ENCODE measurements at places on chromosomes 16 and 17. TPM values are rescaled to one million over a fixed set of nuclear protein-coding genes. Genes with fewer than 3 reads are reported as not detected.

DNA sequence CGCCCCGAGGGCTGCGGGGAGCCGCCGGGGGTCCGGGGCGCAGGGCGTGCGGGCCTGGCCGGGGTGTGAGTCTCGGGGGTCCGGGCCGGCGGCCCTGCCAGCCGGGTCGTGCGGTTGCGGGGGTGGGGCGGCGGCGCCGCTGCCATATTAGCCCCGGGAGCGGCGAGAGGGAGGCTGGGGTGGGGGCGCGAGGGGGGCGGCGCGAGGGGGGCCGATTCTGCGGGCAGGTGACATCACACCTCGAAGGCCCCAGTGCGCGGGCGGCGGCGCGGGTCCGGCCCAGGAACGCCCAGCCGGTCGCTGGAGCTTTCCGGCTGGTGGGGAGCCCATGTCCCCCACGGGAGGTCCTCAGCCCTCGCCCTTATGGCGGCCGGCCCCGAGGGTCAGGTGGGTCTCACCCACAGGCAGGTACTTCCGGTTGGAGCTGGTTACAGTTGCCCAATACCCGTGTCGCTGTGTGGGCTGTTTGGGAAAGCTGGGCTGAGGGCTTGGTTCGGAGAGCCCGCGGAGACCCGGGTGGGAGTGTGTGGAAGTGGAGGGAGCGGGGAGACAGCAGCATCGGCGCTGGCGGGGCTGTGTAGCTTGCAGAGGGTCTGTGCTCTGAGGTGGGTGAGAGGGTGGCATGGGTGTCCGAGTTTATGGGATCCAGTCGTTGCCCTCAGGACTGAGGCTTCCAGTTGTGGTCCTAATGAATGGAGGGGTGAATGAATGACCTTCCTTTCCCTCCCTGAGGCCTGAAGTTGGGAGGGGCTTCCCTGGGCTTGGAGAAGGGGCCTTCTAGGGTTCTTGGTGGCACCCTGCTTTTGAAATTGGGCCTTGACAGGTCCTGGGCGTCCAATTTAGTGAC lies 804 bp downstream of the ATP6V0C start:
- H3K27ac ChIP-seq = peak overlapping the region; percentile 98
- no peaks in the 10 kb centered on the region for H3K27me3 ChIP-seq
- H3K4me1 ChIP-seq = peaks cover 37% of the 10 kb centered on the region
- peak overlapping the region; percentile 96 for H3K4me3 ChIP-seq
- peaks cover 36% of the 10 kb centered on the region for H3K36me3 ChIP-seq
- DNase-seq = peak; percentile 44

DNA sequence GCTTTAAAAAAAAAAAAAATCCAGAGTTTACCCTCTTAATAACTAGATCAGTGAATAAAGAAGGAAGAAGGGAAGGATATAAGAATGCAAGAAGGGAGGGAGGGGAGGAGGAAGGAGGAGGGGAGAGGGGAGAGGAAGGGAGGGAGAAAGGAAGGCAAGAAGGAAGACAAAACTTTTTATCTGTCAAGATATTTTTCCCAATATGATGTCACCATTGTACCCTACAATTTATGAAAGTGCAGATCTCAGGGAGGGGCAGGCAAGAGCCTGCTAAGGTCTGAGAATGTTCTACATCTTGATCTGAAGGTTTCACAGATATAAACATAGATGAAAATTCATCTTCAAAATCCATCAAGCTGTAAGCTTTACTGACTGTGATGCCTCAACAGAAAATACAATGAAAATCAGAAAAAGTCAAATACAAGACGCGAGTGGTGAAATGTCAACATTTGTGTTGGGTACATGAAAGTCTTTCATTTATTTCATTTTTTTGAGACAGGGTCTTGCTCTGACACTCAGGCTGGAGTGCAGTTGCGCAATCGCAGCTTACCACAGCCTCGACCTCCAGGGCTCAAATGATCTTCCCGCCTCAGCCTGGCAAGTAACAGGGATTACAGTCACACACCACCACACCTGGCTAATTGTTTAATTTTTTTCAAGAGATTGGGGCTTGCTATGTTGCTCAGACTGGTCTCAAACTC lies 57.1 kb upstream of the EMP2 start:
- H3K27me3 ChIP-seq = no peaks in the 10 kb centered on the region
- H3K4me1 ChIP-seq = no peaks in the 10 kb centered on the region
- no peak overlapping the region for H3K4me3 ChIP-seq
- H3K27ac ChIP-seq = no peak overlapping the region
- no peaks in the 10 kb centered on the region for H3K36me3 ChIP-seq

DNA sequence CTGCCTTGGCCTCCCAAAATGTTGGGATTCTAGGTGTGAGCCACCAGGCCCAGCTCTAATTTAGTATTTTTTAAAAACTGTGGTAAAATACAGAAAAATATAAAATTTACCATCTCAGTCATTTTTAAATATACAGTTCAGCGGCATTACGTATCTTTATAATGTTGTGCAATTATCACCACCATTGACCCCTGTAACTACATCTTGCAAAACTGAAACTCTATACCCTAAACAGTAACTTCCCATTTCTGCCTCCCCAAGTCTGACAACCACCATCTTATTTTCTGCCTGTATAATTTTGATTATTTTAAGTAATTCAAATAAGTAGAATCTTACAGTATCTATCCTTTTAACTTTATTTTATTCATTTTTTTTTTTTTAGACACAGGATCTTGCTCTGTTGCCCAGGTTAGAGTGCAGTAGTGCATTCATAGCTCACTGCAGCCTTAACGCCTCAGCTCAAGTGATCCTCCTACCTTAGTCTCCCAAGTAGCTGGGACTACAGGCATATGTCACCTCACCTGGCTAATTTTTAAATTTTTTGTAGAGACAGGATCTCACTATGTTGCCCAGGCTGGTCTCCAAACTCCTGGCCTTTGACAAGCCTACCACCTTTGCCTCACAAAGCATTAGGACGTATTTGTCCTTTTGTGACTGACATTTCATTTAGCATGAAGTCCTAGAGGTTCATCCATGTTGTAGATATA lies 10.9 kb upstream of the GGA2 start:
- H3K4me1 ChIP-seq = no peaks in the 10 kb centered on the region
- H3K36me3 ChIP-seq = peaks cover 50% of the 10 kb centered on the region
- no peak overlapping the region for H3K27ac ChIP-seq
- DNase-seq = no peak
- no peak overlapping the region for H3K4me3 ChIP-seq
- no peaks in the 10 kb centered on the region for H3K27me3 ChIP-seq

- no peak overlapping the region for H3K4me3 ChIP-seq
- no peak overlapping the region for H3K27ac ChIP-seq
- DNase-seq = no peak
- H3K4me1 ChIP-seq = no peaks in the 10 kb centered on the region
- H3K27me3 ChIP-seq = peaks cover 11% of the 10 kb centered on the region
Measured at GRCh38 chr17:337453-337852, 15.2 kb downstream of the RPH3AL start.

DNA sequence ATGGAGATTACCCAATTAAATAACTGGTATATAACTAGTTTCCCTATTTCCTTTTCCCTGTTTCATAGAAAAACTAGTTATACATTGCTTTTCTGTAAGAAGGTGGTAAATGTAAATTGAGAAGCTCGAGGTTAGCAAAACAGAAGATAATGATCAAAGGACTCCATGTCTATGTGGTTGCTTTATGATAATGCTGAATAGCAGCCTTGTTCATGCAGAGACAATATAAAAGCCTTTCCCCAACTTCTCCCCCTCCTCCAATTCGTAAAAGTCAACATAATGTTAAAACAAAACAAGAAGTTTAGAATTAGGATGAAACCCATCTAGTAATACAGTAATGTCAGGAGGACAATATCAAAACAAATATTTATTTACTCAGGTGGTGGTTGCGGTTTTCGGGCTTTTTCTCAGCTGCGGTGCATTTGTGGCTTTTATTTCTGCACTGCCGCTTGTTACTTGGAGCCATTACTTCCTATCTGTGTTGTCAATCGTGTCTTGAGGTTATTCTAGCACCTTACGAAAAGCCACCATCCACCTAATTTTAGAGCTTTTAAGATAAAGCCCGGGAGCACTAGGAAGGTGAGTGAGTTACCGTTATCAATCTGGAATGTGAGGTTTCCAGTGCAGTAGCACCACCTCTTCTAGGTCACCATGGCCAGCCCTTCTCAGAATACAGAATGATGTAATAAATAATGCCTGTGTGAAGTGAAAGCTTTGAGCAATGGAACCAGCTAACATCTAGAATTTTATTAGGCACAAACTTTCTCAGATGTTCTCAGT lies 297.5 kb downstream of the CDH13 start:
- no peaks in the 10 kb centered on the region for H3K27me3 ChIP-seq
- DNase-seq = no peak
- no peaks in the 10 kb centered on the region for H3K4me1 ChIP-seq
- H3K27ac ChIP-seq = no peak overlapping the region
- H3K4me3 ChIP-seq = no peak overlapping the region

GRCh38 chr17:2433696-2434095 lies 32.8 kb upstream of the MNT start:
- no peak overlapping the region for H3K4me3 ChIP-seq
- H3K36me3 ChIP-seq = peaks cover 22% of the 10 kb centered on the region
- no peaks in the 10 kb centered on the region for H3K27me3 ChIP-seq
- no peak overlapping the region for H3K27ac ChIP-seq

- H3K27ac ChIP-seq = no peak overlapping the region
- no peaks in the 10 kb centered on the region for H3K36me3 ChIP-seq
- no peak overlapping the region for H3K4me3 ChIP-seq
- H3K27me3 ChIP-seq = no peaks in the 10 kb centered on the region
Measured at GRCh38 chr17:39235555-39236449, 10.1 kb upstream of the STAC2 start.

GRCh38 chr16:87423429-87423828 lies 31.3 kb downstream of the MAP1LC3B start:
- no peak overlapping the region for H3K4me3 ChIP-seq
- H3K4me1 ChIP-seq = peaks cover 4% of the 10 kb centered on the region
- H3K36me3 ChIP-seq = peaks cover 56% of the 10 kb centered on the region
- no peak overlapping the region for H3K27ac ChIP-seq
- no peak for DNase-seq

DNA sequence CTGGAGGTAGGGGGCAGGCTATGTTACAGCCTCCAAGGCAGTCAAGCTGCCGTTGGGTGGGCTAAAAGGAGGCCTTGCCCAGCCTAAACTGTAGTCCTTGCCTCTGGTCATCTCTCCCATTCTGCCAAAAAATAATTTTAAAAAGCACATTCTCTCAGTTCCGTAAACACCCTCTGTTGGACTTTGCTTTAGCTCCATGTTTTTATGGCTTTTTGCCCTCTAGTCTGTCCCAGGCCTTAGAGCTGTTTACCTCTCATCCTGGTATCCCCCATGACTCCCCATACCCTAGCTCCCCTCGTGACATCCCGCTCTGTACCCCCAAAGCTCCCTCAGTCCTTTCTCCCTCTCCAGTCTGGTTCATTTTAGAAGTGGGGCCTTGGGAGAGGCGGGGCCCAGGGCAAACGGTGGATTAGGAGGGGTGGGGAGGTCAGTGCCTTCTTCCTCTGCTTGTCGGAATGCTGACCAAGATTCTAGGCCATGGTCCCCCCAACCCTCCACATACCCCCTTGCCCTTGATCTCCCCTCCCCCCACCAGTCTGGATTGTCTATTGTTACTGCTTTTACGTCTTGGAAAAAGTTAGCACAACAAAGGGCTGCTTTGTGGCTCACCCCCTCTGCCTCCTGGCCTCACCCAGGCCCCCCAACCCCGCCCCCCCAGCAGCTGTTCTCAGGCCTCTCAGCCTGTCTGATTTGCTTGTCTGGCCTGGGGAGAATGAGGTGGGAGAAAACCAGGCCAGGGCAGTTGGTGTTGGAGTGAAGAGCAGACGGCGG lies 18.4 kb downstream of the GJD3 start:
- no peak overlapping the region for H3K4me3 ChIP-seq
- no peaks in the 10 kb centered on the region for H3K27me3 ChIP-seq
- no peak for DNase-seq
- H3K4me1 ChIP-seq = peaks cover 58% of the 10 kb centered on the region
- no peak overlapping the region for H3K27ac ChIP-seq

- H3K27me3 ChIP-seq = no peaks in the 10 kb centered on the region
- no peak overlapping the region for H3K27ac ChIP-seq
- no peak overlapping the region for H3K4me3 ChIP-seq
- H3K4me1 ChIP-seq = no peaks in the 10 kb centered on the region
Measured at GRCh38 chr17:36085765-36086164, 4.2 kb downstream of the CCL3 start.

DNA sequence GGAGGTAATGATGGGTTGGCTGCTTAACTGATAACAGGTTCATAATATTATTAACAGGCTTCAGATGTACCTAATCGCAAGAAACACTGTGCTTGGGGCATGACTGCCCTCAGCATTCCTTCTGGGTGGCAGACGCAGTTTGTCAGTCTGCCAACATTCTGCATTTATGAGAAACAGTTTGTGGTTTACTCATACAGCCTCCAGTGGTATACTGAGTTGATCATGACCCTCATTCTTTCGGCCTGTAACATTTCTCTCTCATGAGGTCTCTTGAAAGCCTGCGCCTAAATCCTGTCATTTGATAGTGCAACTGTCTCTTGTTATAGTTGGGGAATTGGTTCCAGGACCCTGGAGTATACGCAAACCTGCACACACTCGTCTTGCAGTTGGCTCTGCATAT lies 4.9 kb upstream of the RUSF1 start:
- H3K27me3 ChIP-seq = no peaks in the 10 kb centered on the region
- H3K4me1 ChIP-seq = peaks cover 18% of the 10 kb centered on the region
- H3K27ac ChIP-seq = no peak overlapping the region
- H3K4me3 ChIP-seq = no peak overlapping the region

DNA sequence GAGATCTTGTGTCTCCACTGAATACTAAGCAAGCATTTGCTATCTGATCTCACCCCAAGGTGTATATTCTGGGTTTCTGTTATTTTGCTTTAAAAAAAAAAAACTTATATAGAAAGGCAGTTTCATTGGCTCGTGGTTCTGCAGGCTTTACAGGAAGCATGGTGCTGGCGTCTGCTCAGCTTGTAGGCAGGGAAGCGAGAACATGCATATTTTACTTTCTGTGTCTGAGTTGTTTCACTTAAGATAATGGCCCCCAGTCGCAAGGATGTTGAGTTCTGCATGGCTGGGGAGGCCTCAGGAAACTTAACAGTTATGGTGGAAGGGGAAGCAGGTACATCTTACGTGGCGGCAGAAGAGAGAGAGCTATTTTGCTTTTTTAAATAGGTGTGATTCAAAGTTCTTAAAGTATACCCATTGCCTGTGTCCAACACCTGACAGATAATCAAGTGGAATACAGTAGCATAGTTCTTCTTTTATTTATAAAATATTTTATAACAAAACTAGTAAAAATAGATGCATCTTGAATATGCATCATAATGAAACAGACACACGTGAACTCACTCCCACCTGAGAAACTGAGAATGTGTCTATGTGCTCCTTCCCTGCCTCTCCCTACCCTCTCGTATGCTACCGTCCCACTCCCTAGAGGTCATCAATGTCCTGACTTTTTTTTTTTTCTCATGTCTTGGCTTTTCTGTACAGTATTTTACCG lies 15.4 kb upstream of the ARHGAP17 start:
- no peak for DNase-seq
- no peaks in the 10 kb centered on the region for H3K27me3 ChIP-seq
- H3K36me3 ChIP-seq = no peaks in the 10 kb centered on the region
- peaks cover 46% of the 10 kb centered on the region for H3K4me1 ChIP-seq

- no peaks in the 10 kb centered on the region for H3K4me1 ChIP-seq
- H3K27ac ChIP-seq = no peak overlapping the region
- H3K36me3 ChIP-seq = peaks cover 17% of the 10 kb centered on the region
- no peak overlapping the region for H3K4me3 ChIP-seq
- DNase-seq = no peak
Measured at GRCh38 chr17:4220655-4221054, 43.1 kb downstream of the ANKFY1 start.

The KCTD19 gene
- total RNA-seq = not detected

The TBC1D3H gene
- total RNA-seq = not detected

The SMIM36 gene
- not detected for total RNA-seq

The RSL1D1 gene
- total RNA-seq = 120 TPM

The SPN gene
- total RNA-seq = not detected

The ALOXE3 gene
- total RNA-seq = not detected

The HBA1 gene
- not detected for total RNA-seq

The NRN1L gene
- not detected for total RNA-seq

Data from SJSA1 (cell line).